H7 (cell line): ENCODE measurements at places on chromosomes 11 and 22. TPM values are rescaled to one million over a fixed set of nuclear protein-coding genes. Genes with fewer than 3 reads are reported as not detected.

GRCh38 chr11:126408901-126409619, 53.6 kb downstream of the ST3GAL4 start:
- DNase-seq = peak; percentile 23

GRCh38 chr11:3950996-3951660, 95.7 kb downstream of the STIM1 start:
- peak; percentile 41 for DNase-seq

GRCh38 chr22:45516163-45516562, 13.5 kb downstream of the FBLN1 start:
- DNase-seq = no peak

- DNase-seq = no peak
Measured at GRCh38 chr11:48154151-48154550, 62.5 kb upstream of the OR4B1 start.

PIH1D2 gene
- total RNA-seq = 0.37 and 1.0 TPM in 2 replicates

OR2AG1 gene
- not detected in 2 replicates for total RNA-seq
